ENCODE measurements at places on chromosomes 3 and 15. TPM values are rescaled to one million over a fixed set of nuclear protein-coding genes. Genes with fewer than 3 reads are reported as not detected.

Gene SLC12A1
- not detected for total RNA-seq

Gene IL20RB
- total RNA-seq = 0.62 TPM

Gene CRYGS
- 1.4 TPM for total RNA-seq

Gene CSPG5
- 0.36 TPM for total RNA-seq

Gene ANKUB1
- not detected for total RNA-seq

Gene ALS2CL
- total RNA-seq = 4.5 TPM

Gene PP2D1
- total RNA-seq = not detected

Gene TEX55
- not detected for total RNA-seq

Gene ERICH6
- not detected for total RNA-seq

Gene SLC22A14
- 0.36 TPM for total RNA-seq

Gene SV2B
- total RNA-seq = 0.33 TPM

Gene ZPLD1
- total RNA-seq = not detected

Gene DNAH12
- total RNA-seq = 0.36 TPM

Gene CFAP91
- total RNA-seq = 2.0 TPM

Gene ZFAND6
- total RNA-seq = 143 TPM

Gene ADGRG7
- total RNA-seq = not detected

Gene PLCB2
- total RNA-seq = 1.1 TPM

Data from melanocyte of skin (primary cell).